ENCODE measurements at places on chromosomes 3 and 15. TPM values are rescaled to one million over a fixed set of nuclear protein-coding genes. Genes with fewer than 3 reads are reported as not detected.

MYL3 gene
- not detected for total RNA-seq

CHRFAM7A gene
- total RNA-seq, result 4.8 TPM

XPC gene
- total RNA-seq, result 65.9 TPM

DNA sequence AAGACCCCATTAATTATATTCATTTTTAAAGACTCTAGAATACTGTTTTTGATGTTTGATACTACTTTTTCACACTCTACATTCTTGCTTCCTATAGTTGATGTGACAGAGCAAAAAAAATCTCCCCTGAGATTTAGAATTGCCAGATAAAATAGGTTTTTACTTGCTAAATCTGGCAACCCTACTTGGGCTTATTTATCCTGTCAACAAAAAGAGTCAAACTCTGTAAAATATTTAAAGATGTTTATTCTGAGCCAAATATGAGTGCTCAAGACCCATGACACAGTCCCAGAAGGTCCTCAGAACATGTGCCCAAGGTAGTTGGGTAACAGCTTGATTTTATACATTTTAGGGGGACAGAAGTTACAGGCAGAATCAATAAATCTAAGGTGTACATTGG is 72.3 kb downstream of the DAPK2 start:
- DNase-seq, result no peak

GRCh38 chr15:58524247-58524646 is 92.5 kb downstream of the LIPC start:
- DNase-seq, result no peak

DNA sequence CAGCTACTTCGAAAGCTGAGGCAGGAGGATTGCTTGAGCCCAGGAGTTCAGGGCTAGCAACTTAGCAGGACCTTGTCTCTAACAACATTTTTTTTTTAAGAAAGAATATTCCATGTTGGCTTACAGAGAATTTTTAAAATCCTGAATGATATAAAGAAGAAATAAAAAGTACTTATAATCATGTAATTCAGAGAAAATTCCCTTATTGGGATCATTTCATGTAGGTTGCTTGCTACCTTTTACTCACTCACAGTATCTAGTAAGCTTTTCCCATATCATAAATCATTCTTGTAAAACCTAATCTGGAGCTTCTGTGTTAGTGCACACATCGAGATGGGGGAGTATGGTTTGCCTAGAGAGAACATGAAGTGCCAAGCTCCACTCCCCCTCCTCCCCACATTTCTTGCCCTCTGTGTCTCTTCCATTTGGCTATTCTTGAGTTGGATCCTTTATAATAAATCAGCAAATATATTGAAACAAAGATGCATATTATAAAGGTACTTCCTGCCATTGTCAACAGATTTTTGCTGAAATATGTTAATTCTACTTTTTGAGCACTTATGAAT is 13.6 kb downstream of the TF start:
- no peak for DNase-seq

KNL1 gene
- total RNA-seq, result 1.1 TPM

GRCh38 chr3:46496746-46497555 is 825 bp upstream of the RTP3 start:
- DNase-seq, result peak; percentile 34
